ENCODE measurements at places on chromosomes 12 and 14.
A peak's percentile ranks its signal among the peaks of the same experiment; 100 is the strongest.

DNA sequence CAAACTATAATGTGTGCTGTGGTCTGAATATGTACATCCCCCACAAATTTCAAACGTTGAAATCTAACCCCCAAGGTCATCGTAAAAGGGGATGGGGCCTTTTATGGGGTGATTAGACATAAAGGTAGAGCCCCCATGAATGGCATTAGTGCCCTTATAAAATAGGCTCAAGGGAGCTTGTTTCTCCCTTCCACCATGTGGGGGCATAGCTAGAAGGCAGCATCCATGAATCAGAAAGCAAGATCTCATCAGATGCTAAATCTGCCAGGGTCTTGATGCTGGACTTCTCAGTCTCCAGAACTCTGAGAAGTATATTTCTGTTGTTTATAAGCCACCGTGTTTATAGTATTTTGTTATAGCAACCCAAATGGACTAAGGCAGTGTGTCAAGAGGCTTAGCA, 33.4 kb upstream of the IGF1 start:
- DNase-seq, result no peak

GRCh38 chr12:41277946-41278267, 89.8 kb downstream of the PDZRN4 start:
- no peak for DNase-seq

DNA sequence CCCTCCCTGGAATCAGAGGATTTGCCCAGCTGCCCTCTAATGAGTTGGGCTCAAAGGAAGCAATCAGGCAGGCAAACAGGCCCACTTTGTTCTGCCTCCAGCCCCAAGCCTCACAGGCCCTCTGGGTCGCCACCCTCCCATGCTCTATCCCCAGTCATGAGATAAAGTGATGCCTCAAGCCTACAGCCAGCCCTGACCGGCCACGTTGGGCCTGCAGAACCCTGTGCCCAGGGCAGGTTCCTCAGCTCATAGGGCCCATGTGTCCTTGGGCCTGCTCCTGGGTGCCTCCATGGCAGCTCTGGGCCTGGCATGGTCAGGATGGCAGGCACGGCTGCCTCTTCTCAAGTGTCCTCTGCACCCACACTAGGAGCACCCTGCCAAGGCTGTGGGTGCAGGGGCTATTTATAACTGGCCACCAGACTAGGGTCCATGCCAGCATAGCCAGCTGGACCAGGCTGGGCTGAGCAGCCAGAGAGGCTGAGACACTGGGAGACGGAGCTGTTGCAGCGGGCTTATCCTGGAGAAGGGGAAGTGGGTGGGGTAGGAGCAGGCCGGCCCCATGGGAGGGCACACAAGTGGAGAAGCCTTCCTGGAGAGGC, 20.2 kb downstream of the HDAC7 start:
- DNase-seq, result no peak

- no peak for DNase-seq
Observed at GRCh38 chr12:95922231-95922630, 20.2 kb downstream of the CCDC38 start.

DNA sequence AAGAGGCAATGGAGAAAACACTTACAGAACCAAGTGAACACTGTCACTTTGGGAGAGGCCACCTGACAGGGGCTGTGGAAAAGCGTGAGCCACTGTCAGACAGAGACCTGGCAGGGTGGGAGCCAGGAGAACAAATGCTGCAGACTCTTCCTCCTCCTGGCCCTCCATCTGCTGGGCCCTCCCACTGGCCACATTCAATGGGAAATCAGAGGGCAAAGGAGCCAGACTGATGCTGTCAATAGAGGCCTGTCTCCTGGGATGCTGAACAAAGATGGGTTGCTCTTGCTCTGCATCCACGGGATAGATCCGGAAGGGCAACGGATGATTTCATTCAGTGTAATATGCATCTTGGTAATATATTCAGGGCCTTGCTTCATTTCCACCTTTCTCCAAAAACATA, 44.9 kb upstream of the BCAT1 start:
- DNase-seq, result no peak

GRCh38 chr14:92540472-92541048, 27.0 kb downstream of the RIN3 start:
- no peak for DNase-seq

DNA sequence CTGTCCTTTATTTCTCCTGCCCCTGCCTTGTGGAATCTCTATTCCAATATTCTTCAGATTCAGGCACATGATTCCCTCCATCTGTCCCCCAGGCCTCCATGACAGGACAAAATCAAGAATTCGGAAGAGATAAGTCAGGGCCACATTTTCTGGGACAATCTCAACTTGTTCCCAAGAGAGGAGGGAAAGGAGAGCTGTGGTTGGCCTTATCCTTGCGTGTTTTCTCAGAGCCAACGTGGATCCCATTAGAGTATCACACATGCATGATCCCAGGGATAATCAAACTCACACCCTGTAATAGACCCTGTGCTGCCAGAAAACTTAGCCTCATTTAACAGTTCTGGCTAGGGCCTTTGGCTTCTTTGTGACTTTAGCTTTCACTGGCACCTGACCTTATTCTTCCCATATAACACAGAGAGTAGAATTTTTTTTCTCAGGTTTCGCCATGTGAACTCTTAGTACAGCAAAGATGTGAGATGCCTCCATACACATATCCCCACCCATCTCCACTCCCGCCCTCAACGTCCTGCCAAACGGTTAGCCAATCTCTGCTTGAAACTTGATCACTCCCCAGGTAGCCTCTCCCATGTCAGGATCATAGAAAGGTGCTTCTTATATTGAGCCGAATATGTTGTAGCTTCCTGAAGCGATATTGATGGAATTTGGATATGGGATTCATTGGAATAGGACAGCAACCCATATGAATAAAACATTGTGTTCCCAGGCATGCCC, 6.7 kb upstream of the KRT1 start:
- no peak for DNase-seq

- no peak for DNase-seq
Observed at GRCh38 chr14:92515546-92516343, 2.2 kb downstream of the RIN3 start.

DNA sequence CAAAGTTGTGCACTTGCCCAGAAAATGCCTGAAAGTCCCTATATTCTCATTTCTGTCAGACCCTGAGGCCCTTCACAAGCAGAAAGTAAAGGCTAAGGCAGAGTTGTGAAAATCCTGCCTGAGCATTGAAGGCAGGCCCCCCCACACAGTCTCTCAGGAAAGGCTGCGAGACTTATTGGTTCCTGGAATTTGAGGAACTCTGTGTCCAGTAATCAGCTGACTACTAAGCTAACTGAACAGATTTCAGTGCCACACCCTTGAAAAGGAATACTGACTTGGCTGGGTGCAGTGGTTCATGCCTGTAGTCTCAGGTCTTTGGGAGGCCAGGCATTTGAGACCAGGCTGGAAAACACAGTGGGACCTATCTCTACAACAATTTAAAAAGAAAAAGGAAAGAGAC, 21.1 kb upstream of the PPP2R5E start:
- DNase-seq, result no peak

GRCh38 chr14:24307575-24308341, at the start of gene CIDEB:
Gene CIDEB, minus strand, starts transcription at chr14:24307977. Its CDS starts 119 bp downstream, at chr14:24307858.
- peak; percentile 6 for DNase-seq

GRCh38 chr12:67241482-67241881, 27.7 kb upstream of the CAND1 start:
- DNase-seq, result no peak

GRCh38 chr14:39452680-39453079, 20.4 kb upstream of the FBXO33 start:
- DNase-seq, result no peak

All from NCI-H1092 (cell line).